ENCODE measurements at places on chromosomes 6 and 20.

- DNase-seq: no peak
Observed at GRCh38 chr6:166763606-166764472, 136.8 kb upstream of the RPS6KA2 start.

GRCh38 chr20:57539889-57540288 is 14.9 kb upstream of the CTCFL start:
- no peak for DNase-seq

GRCh38 chr20:63482021-63482587 is 9.6 kb upstream of the KCNQ2 start:
- DNase-seq: no peak

GRCh38 chr20:41124451-41125094 is 12.8 kb upstream of the PLCG1 start:
- DNase-seq: no peak

GRCh38 chr6:167565884-167566599 is 241.2 kb downstream of the TTLL2 start:
- DNase-seq: no peak

GRCh38 chr6:134351615-134352474 is 33.9 kb upstream of the SGK1 start:
- no peak for DNase-seq

GRCh38 chr6:3440911-3441310 is 15.9 kb downstream of the SLC22A23 start:
- no peak for DNase-seq

DNA sequence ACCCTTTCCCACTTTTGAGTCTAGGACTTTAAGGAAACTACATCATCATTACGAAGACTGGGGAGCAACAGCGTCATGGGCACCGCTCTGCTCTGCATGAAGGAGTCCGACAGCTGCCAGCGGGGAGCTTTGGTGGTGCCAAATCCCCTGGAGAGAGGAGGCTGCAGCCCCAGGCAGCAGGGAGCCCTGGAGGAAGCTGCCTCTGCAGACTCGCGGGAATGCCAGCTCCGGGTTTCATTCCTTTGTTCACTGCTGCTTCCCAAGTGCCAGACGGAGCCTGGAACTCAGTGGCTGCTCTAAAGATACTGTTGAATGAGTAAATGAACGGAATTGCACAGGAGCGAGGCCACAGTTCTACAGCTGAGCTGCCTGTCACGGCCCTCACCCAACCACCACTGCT is 196.5 kb upstream of the THBS2 start:
- DNase-seq: no peak

DNA sequence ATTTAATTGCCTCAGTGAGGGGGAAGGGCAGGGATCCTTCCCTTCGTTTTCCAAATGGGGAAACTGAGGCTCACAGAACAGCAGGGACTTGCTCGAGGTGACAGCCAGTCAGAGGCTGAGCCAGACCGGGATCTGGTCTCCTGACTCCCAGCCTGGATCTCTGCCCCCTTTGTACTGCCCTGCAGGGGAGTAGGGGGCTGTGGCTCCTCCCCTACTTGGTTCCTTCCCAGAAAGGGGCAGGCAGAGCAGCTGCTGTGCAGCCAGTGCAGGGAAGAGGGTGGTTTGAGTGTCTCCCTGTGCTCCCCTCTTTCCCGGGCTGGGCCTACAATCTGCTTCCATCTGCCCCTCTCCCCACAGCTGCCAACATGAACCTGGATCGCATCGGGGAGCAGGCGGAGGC is 37.6 kb downstream of the UQCC2 start:
- no peak for DNase-seq

GRCh38 chr20:1757606-1758512 is 100.3 kb upstream of the SIRPG start:
- DNase-seq: no peak

DNA sequence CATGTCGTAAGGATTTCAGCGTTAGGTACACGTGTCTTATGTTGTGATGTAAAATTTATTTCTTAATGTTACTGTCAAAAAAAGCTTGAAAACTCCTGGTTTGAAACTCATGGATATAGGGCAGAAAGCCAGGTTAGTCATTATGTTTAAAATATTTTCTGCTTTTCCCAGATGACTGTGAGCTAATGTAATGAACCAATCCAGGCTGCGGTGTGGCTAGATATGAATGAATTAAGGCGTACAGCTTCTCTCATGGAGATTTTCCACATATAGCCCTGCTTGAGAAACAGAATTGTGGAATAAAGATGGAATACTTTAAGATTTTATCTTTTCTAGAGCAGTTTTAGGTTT is 80.3 kb upstream of the STMND1 start:
- no peak for DNase-seq

GRCh38 chr6:70709826-70710225 is 42.1 kb downstream of the SMAP1 start:
- DNase-seq: no peak

- DNase-seq: no peak
Observed at GRCh38 chr6:167567142-167568033, 242.5 kb downstream of the TTLL2 start.

GRCh38 chr20:43563991-43564390 is 5.2 kb downstream of the SGK2 start:
- no peak for DNase-seq

DNA sequence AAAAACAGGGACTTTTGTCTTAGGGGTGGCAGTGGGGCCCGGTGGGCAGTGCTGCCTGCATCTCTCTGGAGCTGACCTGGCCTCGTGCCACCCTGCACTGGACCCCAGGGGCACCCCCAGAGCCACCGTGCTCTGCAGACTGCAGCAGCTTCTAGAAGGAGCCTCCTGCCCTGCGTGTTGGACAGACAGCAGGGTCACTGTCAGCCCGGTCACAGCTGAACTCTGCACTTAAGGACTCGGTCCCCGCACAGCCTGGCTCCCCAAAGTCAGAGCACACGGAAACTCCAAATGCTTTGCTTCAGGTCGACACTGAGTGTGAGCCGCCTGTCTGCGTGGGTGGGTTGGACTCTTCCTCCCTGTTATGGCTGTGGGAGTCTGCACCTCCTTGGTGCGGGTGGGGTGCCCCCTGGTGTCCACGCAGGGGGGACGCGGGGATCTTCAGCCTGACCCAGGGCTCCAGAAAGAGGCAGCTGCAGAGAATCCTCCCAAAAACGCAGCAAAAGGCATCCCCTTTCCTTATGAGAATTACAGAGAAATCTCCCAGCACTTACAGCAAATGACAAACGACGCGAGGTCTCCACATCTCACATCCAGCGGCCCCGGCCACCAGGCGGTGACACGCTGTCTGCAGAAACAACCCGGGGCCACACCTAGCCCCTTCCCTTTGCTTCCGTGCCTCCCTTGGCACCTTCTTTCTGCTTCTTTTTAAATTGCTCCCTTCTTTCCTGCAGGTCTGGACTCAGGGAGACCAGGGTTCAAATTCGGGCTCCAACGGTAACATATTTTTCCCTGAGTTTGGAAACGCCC is 36.3 kb upstream of the DACT2 start:
- DNase-seq: no peak

DNA sequence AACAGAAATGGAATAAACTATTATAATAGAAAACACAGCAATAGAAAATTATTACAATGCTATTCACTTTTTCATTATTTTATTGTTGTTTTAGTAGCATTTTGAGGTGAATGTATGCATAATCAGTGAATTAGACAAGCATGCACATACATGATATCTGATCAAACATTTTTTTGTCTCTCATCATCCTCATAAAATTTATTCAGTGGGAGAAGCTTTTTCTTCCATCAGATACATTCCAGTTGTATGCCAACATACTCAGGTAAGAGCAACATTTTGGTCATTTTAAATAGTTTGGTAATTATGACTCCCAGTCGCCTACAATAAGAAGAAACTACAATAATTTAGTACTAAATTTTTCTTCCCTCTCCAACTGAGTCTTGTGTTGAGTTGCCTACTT is 44.5 kb downstream of the ADGRF1 start:
- no peak for DNase-seq

DNA sequence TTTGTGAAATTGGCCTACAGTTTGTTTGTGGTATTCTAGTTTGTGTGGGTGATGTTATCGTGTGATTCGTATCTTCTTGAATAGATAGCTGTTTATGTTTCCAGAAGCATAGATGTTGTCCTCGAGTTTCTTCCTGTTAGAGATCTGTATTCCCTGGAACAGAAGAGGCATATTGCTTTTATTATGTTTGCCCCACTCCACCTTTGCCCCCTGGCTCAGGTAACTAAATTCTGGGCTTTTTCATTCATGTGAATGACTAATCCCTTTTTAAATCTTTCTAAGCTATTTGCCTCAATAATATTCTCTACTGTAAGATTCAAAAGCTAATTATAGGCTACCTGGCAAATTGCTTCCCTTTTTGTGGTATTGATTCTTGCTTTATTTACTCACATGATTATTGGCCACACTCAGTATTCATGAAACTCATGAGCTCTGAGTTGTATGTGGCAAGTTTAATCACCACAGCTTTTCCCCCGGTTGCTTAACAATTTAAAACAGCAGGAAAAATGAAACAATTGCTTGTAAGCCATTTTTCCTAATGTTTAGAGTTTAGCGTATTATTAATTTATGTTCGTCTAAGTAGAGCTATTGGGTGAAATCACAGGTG is 12.6 kb downstream of the RNF217 start:
- no peak for DNase-seq

DNA sequence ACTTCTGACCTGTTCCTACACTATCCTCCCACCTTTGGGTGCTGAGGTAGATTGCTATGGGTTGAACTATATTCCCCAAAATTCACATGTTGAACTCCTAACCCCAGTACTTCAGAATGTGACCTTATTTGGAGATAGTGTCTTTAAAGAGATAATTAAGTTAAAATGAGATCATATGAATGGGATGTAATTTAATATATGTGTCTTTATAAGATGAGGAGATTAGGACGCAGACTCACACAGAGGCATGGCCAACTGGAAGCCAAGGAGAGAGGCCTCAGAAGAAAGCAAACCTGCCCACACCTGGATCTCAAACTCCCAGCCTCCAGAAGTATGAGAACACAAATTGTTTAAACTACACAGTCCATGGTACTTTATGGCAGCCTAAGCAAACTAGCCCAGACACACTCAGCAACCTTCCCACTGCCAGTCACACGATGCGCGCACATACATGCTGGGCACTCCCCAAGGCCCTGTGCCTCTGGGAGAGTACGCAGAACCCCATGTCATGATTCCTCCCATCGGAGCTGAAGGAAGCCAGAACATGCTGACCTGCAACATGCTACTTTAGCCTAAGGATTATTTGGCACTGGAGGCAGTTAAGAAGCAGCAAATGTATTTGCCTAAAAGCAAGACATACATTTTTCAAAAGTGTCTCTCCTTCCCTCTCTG is 8.9 kb upstream of the SLC22A1 start:
- DNase-seq: no peak

DNA sequence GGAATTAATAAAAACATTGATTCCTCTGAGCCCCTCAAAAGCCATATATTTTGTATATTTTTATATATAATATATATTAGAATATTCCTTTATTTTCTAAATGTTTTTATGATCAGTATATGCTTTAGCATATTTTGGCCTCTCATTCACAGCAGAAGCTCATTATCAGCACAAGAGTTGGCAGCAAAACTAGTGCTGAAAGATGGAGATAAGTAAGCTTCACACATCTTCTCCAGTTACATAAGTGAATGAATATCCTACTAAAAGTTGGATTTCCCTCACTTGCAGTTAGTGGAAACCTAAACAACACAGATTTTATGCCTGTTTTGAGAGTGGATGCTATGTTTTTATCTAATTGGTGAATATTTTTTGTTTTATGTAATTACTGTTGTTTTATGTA is 1303.8 kb upstream of the ADGRB3 start:
- no peak for DNase-seq

DNA sequence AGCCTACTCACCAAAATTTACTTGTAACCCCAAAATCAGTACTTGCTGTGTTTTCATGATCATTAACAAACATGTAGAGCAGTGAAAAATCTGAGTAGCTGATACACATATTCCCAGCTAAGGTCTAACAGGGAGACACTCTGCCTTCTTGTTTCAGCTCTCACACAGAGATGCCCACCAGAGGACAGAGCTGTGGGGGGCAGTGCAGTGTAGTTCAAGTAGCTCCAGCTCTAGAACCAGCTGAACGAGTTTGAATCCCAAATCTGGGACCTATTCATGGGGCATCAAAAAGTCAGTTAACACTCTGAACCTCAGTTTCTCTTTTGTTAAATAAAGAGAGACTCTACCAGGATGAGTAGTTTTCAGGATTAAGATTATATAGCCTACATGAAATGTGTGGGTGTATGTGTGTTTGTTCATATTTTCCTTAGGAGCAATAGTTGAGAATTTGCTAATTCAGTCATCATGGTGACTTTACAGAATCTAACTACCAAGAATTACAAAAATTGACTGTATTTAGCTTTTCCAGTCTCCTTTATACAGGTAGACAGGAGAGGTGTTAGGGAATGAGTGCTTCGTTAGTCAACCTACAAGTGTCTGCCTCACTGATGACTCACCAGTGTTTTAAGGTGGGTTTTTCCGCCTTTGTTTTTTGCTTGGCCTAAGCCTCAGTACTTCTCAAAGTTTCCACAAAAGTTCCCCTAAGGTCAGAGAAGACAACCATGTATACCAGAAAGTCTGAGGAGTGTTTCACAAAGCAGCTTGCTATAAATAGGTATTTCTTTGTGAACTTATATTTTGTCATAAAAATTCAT is 164.0 kb upstream of the RUNX2 start:
- no peak for DNase-seq

DNA sequence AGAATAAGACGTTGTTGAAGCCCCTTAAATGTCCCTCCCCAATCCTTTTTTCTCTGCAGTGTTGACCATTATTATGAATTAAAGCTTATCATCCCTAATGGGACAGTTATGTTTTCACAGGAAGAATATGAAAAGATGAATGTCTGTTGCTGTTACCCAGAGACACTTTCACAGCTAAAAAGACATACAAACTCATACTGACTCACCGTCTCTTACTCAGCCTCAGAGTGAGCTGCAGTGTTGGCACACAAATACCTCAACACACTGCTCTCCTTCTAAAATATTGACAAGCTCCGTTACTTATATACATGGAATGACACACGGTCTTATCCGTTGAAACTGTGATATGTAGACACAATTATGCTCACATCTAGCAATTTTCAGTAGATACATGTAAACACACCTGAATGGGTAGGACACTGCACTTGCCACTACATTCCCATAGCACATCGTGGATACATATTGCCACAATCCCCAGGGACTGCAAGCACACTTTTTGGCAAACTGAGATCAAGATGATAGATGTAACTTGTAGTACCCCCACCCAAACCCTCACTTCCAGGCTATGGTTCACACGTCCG is 9.6 kb upstream of the SAPCD1 start:
- no peak for DNase-seq

GRCh38 chr6:158783167-158783450 is 36.1 kb downstream of the EZR start:
- no peak for DNase-seq
